Kidney (tissue), 22 donors: ENCODE measurements at places on chromosomes 13 and 19.

- no peak for DNase-seq
Observed at GRCh38 chr19:13033819-13034611, 38.7 kb downstream of the NFIX start.

- DNase-seq: peak; percentile 71
Observed at GRCh38 chr19:4971424-4971793, 2.5 kb downstream of the KDM4B start.

- DNase-seq: no peak
Observed at GRCh38 chr13:83618966-83619365, 263.3 kb downstream of the SLITRK1 start.

DNA sequence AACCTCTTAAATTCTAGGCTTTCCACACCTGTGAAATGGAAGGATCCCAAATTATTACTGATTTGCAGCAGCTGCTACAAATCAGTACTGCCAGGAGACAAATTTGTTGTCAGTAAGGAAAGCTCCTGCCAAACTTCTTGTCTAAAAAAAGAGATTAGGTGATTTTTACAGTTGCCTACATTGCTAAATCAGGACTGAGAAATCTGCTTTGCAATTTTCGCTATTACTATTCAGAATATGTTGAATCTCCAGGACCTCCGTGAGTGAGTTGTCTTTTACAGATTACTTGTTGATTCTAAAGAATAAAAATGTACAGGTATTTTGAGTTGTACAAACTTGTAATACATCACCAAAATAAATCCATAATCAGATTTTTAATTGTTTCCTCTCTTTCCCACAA lies 1815.9 kb downstream of the PCDH9 start:
- no peak for DNase-seq

GRCh38 chr19:795691-796581 lies 1.3 kb upstream of the PTBP1 start:
- peak; percentile 84 for DNase-seq

GRCh38 chr13:39810091-39810877 lies 154.8 kb downstream of the COG6 start:
- DNase-seq: no peak

DNA sequence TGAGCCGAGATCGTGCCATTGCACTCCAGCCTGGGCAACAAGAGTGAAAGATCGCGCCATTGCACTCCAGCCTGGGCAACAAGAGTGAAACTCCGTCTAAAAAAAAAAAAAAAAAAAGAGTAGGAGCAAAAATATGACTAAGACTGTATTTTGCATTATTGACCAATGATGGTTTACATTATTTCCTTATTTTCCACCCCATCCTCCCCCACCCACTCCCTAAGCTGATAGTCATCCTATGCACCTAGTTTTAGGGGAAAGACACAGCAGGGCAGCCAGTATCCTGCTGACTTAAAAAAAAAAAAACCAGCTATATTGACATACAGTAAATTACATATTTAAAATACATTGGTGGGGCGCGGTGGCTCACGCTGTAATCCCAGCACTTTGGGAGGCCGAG lies 25.1 kb downstream of the VAV1 start:
- DNase-seq: no peak

GRCh38 chr13:40434516-40435397 lies 231.7 kb downstream of the FOXO1 start:
- no peak for DNase-seq

DNA sequence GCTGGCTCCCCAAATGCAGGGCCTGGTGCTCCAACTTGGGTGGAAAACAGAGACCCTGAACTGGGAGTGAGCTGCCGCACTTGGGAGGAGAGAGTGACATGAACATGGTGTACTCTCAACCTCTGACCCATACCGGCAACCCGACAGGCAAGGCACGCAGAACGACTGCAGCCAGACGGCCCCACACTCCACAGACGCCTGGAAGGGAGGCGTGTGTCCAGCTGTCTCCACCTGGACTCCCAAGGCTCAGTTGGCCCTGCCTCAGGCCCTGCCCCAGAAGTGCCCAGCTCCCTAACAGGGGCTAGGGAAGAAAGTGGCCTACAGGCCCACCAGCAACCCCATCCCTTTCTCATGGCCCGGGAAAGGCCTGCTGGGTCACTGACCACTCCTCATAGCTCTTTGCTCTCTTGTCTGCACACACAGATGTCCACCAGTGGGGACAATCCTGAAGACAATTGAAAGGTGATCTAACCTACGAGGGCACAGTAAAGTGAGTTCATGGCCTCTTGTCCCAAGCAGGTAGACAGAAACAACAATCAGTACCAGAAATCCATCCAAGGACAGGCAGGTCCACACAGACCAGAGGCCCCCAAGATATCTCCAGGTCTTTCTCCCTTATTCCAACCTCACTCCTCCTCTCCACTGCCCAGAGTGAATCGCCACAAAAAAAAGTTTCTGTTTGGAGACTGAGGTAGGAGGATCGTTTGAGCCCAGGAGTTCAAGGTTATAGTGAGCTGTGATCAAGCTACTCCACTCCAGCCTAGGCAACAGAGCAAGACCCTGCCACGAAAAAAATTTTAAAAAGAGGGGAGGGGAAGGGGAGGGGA lies 28.2 kb downstream of the ELL start:
- no peak for DNase-seq

- DNase-seq: no peak
Observed at GRCh38 chr13:38697628-38698333, 10.9 kb downstream of the FREM2 start.

DNA sequence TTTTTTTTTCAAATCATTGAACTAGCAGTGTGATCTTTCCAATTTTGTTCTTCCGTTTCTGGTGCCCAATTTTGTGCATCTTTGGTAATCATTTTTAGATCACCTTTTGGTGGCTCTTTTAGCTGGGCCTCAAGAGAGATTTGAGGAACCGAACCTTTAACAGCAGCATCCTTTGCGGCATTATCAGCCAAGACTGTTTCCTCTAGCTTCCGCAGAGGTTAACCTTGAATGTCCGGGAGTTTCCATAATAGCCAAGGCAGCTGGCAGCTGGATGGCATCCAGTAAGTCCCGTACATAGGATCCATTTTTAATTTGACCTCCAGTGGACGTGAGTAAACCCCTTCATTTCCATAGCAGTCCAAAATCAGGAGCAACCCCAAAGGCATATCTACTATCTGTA lies 9.6 kb downstream of the IRGC start:
- no peak for DNase-seq

GRCh38 chr19:48102870-48103751 lies 7.5 kb downstream of the PLA2G4C start:
- DNase-seq: peak; percentile 54
